Urinary bladder (tissue), 4 donors: ENCODE measurements at places on chromosomes 6 and 20. TPM values are rescaled to one million over a fixed set of nuclear protein-coding genes. Genes with fewer than 3 reads are reported as not detected.
A peak's percentile ranks its signal among the peaks of the same experiment; 100 is the strongest.

Gene FOXQ1
- polyA plus RNA-seq = 9.0 TPM

Gene TRIM15
- polyA plus RNA-seq = not detected

Gene CSE1L
- polyA plus RNA-seq = 34.4 TPM

Gene TFEB
- 25.4 TPM for polyA plus RNA-seq

Gene FRK
- 0.70 TPM for polyA plus RNA-seq

Gene HLA-DPB1
- polyA plus RNA-seq = 74.7 TPM

Gene TTI1
- polyA plus RNA-seq = 13.3 TPM

DNA sequence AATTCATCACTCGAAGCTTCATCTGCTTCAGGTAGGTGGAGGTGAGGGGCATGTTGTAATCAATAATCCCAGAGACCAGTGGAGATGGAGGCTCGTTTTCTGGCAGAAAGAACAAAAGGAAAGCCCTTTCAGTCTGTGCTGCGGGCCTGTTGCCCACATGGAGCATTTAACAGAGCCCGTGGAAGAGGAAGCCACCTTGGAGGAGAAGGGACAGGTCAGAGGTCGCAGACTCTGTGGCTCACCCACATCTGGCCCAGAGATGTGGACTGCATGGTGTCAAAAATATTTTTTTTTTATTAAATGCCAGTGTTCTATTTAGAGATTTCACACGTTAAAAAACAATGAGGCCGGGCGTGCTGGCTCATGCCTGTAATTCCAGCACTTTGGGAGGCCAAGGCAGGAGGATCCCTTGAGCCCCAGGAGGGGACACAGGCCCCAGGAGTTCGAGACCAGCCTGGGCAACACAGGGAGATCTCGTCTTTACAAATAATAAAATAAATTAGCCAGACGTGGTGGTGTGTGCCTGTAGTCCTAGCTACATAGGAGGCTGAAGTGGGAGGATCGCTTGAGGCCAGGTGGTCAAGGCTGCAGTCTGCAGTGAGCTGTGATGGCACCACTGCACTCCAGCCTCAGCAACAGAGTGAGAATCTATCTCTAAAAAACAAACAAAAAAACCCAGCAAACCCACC is 73.6 kb downstream of the NOL4L start:
- no peak for DNase-seq

DNA sequence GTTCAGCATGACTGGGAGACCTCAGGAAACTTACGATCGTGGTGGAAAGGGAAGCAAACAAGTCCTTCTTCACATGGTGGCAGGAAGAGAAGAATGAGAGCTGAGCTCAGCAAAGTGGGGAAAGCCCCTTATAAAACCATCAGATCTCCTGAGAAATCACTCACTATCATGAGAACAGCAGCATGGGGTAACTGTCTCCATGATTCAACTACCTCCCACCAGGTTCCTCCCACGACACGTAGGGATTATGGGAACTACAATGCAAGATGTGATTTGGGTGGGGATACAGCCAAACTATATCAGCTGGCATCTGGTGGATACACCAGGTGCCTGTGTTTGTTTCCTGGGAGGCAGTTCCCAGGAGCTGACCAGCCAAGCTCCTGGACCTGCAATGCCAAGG is 4.9 kb downstream of the DDO start:
- DNase-seq = no peak

DNA sequence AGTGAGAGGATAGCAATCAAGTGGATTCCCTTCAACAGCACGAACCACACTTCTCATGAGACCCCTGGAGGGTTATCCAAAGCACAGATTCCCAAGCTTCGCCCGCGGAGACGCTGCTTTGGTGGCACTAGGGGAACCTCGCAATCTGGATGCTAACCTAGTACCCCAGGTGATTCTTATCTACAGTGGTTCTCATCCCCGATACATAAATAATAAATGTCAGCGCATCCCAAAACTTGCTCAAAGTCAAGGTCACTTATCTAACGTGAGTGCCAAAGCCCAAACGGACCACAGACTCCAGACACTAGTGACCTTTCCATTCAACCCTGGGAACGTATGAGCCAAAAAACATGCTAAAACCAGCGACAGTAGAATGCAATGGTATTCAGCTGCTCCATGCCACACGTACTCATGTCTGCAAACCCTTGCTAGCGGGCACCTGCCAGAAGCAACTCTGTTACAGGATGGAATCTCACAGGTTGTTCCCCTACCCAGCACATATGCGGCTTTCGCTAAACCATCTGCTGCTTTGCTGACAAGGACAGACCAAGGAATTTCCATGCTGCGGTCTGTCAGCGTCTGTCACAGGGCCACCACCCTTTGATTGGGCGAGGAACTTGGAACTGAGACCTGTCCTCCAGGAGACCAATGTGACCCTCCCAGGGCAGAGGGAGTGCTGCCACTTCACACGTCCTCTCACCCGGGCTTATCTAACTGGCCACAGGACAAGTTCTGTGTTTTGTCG is 16.8 kb downstream of the MYLK4 start:
- DNase-seq = no peak

GRCh38 chr6:43468748-43469681 is 8.4 kb upstream of the TJAP1 start:
- no peak for DNase-seq

GRCh38 chr6:145814501-145815308 is at the start of gene FBXO30:
FBXO30 (minus strand) TSS chr6:145814795; CDS start chr6:145806405, 8,390 bp downstream.
- DNase-seq = peak; percentile 55

GRCh38 chr20:58818586-58819285 is 32.0 kb downstream of the GNAS-AS1 start:
- DNase-seq = no peak

- peak; percentile 35 for DNase-seq
Measured at GRCh38 chr6:84065693-84066290, 32.2 kb downstream of the MRAP2 start.

DNA sequence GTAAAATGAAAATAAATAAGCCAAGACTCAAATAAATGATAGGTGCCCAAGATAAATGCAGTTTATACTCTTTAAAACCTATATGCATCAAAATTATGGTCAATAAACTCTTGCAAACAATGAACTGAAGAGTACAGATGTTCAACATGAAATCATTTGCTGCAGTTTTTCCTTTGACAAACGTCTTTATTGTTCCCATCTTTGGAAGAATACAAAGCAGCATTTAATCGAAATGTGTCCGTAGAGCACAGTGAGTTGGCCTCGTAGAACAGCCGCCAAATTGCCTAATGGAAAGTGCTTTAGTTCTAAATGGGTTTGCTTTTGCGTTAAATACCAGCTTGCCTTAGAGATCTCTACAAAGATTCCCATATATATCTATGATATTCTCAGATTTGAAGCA is 447.4 kb downstream of the PKHD1 start:
- DNase-seq = no peak

DNA sequence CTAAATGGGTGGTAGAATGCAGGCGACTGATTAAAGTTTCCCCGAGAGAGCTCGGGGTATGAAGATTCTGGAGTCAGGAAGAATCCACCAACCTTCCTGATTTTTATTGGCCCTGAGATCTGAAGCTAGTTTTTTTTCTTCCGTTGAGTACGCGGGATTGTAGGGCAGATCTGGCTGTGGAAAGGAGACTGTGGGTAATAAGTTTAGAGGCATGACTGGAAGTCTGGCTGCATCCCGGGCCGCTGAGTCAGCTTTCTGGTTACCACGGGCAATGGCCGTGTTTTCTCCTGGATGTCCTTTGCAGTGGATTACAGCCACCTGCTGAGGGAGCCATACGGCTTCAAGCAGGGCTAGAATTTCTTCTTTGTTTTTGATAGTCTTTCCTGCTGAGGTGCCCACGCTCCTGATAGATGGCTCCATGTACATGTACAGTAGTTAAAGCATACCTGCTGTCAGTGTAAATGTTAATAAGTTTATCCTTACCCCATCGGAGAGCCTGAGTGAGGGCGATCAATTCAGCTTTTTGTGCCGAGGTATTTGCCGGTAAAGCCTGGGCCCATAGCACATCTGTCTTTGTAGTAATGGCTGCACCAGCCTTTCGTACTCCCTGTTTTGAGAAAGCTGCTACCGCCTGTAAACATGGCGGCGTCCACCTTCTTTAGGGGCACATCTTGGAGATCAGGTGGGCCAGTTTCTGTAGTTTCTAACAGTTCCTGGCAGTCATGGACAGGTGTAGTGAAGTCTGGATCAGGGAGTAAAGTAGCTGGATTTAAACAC is 154.0 kb downstream of the TRIM27 start:
- DNase-seq = no peak

- DNase-seq = no peak
Measured at GRCh38 chr6:75024828-75025227, 181.0 kb downstream of the COL12A1 start.

DNA sequence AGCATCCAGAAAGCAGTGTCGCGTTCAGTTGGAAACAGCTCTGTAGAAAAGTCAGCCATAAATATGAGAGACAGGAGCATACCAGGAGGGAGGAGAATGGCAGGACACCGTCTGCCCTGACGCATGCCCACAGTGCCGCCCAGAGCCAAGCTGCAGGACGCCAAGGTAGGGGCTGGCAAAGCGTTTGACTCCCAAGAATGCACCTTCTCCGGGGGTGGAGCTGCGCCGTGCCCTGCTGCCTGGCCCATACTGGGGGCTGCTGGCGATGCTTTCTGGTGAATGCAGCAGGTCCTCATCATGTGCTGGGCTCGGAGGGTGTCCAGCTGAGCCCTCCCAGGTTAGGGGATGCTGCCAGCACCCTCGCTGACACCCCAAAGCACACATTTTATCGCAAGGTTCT is 349.8 kb downstream of the CDH4 start:
- no peak for DNase-seq

- DNase-seq = no peak
Measured at GRCh38 chr20:36249450-36249849, 13.2 kb downstream of the AAR2 start.

GRCh38 chr20:62080249-62080990 is 14.7 kb upstream of the TAF4 start:
- DNase-seq = no peak

GRCh38 chr6:139539852-139540251 is 165.4 kb upstream of the CITED2 start:
- no peak for DNase-seq

DNA sequence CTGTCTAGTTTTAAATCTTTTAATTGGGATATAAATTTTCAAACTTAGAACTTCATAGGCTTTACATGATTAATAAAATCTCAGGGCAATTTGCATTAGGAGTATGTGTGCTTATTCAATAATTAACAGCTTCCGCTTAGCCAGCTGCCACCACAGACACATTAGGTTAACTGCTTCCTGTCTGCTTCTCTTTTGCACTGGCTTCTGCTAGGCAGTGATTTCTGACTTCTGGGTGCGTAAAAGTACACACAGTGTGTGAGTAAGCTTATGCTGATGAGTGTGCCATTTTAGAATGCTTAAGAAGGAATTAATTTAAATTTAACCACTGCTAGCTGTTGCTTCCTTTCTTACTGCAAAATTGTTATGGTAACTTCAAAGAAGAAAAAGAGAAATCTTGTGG is 73.9 kb downstream of the F13A1 start:
- no peak for DNase-seq

DNA sequence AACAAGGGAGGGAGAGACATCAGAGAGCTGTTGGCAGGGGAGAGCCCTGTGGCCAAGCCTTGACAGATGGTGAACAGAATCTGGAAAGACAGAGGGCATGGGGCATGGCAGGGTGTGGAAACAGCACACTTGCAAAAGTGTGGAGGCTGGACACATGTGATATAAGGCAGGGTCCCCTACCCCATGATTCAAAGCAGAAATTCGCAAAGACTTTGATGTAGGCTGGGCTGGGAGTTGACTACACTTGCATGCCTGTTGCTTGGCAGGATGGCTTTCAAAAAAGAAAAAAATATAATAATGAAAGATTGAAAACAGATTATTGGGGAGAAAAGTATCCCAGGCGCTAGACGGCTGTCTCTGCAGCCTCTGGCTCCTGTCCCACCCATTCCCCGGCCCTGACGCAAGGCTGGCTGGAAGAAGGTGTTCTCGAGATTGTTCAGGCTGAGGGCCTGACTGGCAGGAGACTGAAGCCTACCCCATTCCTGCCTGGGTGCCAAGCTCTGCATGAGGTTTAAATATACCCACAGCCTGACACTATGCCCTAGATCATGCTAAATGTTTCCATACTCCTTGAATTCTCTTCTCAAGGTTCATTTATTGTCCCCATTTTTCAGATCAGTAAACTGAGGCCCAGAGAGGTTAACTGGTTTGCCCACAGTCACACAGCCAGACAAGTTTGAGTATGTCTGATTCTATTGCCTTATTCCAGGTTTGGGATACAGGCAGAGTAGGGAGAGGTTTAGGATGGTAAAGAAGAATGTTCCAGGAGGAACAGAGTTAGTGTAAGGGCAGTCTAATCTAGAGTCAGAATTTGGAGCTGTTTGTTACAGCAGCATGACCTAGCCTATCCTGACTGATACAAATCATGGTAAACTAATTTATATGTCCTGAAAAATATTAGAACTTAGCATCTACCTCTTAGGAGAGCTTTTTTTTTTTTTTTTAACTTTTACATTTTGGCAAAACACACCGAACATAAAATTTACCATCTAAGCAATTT is 23.4 kb upstream of the CCN5 start:
- DNase-seq = no peak

GRCh38 chr6:93727447-93727846 is 308.1 kb upstream of the EPHA7 start:
- no peak for DNase-seq

- peak; percentile 4 for DNase-seq
Measured at GRCh38 chr6:141050471-141050870, 1082.3 kb upstream of the GJE1 start.
